Colonic mucosa (tissue), 4 donors: ENCODE measurements at places on chromosomes 2 and 18.
A peak's percentile ranks its signal among the peaks of the same experiment; 100 is the strongest.

- no peak for DNase-seq
Observed at GRCh38 chr2:24814516-24814915, 21.3 kb downstream of the CENPO start.

DNA sequence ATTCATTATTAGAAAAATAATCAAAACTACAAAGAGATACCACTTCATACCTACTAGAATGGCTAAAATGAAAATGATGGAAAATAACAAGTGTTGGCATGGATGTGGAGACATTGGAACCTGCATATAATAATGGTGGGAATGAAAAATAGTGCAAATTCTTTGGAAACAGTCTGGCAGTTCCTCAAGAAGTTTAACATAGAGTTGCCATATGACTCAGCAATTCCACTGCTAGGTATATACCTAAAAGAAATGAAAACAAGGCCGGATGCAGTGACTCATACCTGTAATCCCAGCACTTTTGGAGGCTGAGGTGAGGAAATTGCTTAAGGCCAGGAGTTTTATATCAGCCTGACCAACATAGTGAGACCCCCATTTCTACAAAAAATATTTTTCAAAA is 41.6 kb upstream of the ACYP2 start:
- no peak for DNase-seq

GRCh38 chr2:67883316-67884087 is 179.3 kb downstream of the C1D start:
- no peak for DNase-seq

DNA sequence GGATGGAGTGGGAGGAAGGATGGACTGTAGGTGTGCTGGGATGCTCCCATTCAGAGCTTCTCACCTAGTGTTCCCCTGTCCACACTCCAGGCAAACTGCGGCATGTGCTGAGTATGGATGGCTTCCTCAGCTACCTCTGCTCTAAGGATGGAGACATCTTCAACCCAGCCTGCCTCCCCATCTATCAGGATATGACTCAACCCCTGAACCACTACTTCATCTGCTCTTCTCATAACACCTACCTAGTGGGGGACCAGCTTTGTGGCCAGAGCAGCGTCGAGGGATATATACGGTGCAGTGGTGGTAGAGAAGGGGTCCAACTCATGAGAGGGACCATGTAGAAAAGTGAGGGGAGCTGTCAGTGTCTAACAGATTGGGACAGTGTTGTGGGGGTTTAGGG is 20.2 kb downstream of the PLCD4 start:
- no peak for DNase-seq

DNA sequence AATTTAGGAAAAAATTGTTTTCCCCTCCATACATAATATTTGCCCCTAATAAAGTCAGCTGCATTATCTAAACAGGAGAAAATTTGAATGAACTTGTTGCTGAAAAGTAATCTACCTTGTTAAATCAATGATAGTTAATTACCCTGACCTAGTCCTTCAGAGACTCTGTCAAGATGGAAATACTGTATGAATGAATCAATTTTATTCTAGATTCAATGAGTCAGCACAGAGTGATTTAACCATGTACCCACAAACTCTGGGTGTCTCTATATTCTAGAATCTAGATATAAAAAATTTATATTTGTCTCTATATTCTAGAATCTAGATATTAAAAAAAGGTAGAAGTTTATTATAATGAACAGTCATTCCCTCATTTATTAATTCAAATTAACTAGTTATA is 36.2 kb downstream of the NDUFAF7 start:
- DNase-seq = no peak

GRCh38 chr2:23761638-23762037 is 165.3 kb downstream of the ATAD2B start:
- DNase-seq = no peak

DNA sequence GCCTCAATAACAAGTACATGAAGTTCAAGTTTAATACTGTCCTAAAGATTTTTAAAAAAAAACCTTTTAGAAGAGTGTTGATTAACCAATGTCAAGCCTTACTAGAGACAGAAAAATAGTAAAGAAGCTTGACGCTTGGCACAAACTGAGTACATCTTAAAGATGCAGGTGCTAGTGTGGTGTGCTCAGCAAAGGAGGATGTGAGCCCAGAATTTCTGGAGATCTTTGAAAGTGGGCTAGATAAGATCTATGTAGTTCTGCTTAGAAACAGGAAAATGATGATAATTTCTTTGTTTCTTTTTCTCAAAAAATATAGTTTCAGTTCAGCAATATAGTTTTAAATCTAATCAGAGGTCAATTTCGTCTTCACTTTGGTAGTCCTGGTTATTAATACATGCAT is 118.3 kb upstream of the KLHL14 start:
- DNase-seq = no peak

- no peak for DNase-seq
Observed at GRCh38 chr2:25315316-25315680, 26.4 kb downstream of the DNMT3A start.

DNA sequence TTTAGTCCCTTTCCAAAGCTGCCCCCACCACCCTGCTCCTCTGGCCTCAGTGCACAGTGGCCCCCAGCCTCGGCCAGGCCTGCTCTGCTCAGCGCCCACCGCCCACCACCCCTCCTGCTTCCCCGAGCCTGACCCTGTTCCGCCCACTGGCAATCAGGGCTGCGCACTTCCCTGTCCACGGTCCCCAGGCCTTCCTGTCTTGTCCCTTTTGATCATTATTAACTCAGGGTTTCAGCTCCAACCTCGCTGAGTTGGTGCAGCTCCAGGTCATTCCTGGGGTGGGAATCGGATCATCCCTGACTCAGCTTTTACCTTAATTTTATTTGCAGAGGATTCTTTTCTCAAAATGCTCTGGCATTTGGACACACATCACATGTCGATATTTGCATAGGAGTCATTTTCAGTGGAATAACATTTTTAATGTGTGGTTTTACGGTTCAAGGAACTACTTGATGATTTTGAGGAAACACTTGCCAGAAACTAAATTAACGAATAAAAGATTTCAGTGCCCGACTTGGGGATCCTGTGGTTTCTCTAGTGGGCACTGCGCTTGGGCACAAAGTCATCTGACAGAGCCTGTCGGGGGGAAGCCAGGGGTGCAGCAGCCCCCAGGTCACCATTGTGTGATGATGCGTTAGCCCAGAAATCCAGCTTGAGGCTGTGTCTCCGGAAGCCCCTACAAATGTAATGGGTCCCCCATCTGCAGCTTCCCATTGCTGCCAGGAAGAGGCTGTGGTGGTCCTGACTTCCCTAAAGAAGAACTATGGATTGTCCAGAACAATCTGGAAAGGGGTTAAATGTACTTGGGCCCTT is 1.0 kb upstream of the ESPNL start:
- peak; percentile 18 for DNase-seq

- DNase-seq = no peak
Observed at GRCh38 chr2:40455661-40456060, 3.8 kb upstream of the SLC8A1 start.

DNA sequence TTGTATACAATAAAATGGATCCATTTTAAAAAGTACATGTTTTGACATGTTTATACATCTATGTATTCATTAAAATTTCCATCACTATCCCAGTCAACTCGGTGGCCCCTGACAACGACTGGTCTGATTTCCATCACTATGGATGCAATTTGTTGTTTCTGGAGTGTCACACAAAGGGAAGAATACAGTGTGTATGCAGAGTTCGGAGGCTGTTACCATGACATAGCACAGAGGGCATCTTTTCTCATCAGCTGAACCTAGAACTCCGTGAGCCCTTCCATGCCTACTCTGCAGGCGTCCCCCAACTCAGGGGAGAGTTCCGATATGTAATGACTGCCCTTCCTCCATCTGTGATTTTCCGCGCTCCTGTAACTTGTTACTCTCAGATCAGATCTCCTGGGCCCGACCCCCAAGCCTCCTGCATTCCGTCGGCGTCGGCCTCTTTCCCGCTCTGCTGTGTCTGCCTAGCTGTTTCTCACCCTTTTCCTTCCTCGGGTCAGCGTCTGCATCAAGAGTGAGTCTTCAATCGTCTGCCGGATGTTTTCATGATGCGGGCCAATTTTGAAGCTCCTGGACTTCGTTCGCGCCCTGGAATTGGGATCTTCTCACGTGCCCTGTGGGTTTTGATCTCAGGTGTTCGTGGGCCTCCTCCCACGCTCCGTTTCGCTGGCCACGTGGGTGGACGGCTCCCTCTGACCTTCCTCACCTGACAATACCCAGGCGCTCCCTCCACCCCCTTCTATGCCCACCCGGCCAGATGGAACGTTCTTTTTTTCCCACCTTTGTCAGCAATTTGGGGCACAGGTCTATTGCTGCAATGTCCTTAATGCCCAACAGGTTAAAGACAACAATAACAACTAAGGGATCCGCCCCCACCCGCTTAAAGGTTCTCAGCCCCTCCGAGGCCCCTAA is 161.0 kb downstream of the TWIST2 start:
- DNase-seq = no peak

DNA sequence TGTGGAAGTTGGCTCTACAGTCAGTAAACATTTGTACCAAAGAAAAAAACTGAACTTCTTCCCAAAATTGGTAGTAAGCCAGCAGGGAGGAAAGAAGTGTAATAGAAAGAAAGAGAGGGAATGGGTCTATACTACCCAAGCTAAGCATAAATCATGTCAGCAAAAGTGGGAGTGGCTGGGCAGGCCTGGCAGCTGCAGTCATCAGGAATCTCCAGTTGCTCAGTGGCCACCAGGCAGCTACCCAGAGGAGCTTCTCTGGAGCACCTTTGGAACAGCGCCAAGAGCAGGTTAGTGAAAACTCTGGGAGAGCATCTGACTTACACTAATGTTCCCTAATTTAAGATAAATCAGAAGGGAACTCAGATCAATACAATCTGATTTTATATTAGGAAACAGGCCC is 14.3 kb downstream of the FRZB start:
- no peak for DNase-seq

DNA sequence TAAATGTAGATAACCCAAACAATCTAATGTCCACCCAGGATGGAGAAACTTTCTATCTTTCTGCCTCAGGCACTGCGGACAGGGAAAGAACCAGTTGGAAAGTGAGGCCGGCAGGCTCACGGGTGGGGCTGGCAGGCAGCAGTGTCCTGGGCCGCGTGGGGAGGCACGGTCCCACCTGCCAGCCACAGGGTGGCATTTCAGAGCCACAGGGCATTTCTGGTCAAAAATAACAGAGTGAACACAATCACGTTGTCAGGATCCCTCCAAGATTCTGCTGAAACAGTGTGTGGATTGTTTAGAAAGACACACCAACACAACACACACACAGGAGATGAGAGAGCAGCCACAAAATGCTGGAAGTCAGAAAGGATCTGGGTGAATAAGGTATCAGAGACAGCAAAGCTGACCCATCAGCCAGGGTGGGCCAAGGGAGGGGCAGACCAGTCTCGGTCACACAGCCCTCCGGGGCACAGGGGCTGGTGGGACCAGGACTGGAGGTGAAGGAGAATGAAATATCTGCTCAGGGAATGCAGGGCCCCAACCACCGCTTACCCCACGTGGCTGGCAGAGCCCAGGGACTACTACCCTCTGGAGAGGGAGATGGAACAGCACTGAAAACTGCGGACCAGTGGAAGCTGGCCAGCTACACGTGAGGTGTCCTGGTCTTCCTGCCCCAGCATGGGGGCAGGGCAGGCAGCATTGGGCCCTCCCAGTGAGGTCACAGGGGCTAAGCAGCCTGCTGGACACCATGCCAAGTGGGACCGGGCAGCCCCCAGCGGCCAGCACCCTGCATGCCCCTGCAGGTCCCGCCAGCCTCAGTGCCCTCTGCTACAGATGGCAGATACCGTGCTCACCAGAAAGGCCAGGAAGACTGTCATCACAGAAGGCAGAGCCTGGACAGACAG is 173.9 kb downstream of the HDAC4 start:
- DNase-seq = no peak
